Fibroblast of gingiva (primary cell): ENCODE measurements at places on chromosomes 2 and 18.

DNA sequence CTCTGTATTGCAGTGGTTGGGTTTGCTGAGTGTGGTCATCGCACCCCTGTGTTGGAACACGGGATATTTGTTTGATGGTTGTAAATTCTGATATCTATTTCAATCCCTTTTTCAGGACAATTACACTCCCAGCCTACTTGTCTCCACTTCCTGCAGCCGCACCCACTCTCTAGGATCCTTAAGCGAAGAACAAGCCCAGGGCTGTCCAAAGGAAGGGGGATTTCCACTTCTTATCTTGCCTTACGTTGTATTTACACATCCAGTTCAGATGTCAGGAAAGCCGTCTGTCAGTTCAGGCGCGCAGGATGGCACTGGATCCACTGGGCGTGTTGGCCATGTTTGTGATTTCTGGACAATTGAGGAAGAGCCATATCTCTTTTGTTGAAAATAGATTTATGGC lies 834.5 kb upstream of the SALL3 start:
- no peak for DNase-seq

DNA sequence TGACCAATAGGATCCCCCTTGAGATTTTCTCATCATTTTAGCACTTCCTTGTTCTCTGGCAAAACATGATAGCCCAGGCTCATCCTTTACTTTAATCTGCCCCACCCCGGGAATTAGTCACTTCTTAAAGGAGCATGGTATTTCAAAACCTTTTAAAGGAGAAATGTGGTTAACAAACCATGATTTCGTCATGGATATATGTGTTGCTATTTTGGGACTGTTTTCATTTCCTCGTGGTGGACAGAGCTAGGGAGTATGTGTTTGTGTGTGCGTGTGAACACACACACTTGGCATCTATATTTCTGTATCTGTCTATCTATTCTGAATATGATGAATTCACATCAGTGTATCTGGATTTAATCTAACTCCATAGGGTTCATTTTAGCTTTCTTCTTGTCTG lies 128.1 kb downstream of the BIRC6 start:
- DNase-seq: peak; percentile 95

DNA sequence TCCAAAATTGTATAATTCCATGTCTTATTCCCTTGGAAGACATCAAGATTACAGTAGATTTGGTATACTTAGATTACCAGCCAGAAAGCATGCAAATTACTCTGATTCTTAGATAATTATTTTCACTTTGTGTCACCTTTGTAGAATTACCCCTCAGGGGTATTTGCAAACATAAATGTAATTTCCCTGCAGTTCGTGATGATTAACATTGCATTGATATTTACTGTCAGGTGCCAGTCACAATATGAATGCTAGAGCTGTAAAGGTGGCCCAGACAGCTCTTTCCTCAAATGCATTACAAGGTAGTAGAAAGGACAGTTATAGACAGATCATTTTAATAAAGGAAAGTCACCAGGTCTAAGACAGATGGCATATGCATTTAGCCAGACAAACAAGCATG lies 1537.5 kb upstream of the PIK3C3 start:
- DNase-seq: no peak

DNA sequence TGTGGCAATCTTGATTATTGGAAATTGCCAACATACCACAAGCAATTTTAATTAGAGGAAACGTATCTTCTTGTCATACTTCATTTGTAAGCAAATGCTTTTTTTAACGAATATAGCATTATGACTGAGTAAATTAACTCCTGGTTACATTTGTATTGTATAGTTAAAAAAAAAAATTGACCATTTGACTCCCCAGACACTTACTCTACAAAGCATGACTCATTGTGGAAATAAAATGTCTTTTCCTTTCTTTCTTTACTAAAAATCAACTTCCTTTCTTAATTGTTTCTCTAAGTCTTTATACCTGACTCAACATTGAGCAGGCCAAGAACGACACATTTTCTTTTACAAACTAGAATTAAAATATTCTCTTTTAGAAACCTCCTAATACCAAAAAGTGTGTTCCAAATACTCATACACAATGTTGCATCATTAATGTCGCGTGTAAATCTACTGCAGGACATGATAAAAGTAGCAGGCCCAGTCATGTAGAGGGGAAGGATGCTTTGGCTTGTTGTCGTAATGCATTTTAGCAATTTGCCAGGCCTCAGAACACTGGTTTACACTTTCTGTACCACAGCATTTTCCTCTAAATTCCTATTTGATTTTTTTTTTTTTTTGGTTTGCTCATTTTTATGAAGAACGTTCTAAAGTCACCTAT lies 349.6 kb upstream of the KCNH7 start:
- DNase-seq: no peak

DNA sequence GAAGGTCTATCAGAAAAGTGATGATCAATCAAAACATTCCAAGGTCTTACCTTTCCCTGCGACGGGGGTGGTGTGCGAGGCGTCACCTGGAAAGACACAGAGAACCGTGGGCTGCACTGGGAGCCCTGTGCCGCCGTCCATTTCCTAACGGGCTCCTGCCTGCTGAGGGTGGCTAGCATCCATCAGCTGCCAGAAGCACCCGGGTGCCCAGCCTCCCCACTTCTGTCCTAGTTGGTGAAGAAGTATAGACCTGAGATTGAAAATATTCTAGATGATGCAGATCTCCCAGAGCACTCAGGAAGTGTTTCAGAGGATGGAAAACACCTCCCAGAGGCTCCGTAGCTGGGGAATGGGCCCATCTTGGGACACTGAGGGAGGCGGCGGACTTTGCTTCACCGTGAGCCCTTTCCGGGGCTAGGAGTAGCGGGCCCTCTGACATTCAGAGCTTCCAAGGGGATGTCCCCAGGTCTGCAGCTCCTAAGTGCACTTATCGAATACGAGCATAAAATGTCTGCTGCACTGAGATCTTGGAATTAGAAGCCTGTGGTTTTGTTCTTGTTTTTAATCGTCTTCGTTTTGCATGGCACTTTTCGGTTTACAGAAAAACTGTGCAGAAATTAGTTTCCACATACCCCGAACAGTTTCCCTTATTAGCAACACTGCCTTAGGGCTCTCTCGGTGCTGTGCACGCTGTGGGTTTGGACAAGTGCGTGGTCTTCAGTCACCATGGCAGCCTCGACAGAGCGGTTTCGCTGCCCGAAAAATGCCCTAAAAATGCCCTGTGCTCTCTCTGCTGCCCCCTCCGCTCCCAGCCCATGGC lies 143.5 kb downstream of the MBP start:
- no peak for DNase-seq

DNA sequence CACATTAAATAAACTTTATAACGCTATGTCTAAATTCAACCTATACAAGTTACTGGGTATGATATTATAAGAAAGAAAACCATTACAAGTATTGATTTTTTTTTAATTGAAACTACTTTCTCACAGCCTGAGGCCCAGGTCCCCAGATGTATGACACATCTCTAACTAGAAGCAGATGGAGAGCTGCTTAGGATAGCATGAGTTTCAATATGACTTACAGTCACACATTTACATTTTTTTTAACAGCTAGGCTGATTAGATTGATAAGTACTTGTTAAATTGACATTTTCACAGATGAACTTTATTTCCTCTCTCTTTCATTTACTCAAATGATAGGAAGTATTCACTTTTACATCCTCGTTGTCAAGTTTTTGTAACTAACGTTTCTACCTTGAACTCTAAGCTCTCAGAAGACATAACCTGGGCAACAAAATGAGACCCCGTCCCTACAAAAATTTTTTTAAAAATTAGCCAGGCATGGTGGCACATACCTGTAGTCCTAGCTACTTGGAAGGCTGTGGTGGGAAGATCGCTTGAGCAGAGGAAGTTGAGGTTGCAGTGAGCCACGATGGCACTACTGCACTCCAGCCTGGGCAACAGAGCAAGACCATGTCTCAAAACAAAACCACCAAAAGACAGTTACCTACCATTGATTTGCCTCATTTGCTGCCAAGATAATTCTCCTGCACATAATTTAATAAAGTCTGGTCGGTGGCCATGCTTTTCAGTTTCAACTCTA lies 52.4 kb downstream of the STK39 start:
- DNase-seq: peak; percentile 42

GRCh38 chr18:74540652-74541421 lies 6.5 kb downstream of the CNDP1 start:
- DNase-seq: no peak

- DNase-seq: no peak
Observed at GRCh38 chr2:166067229-166067628, 60.6 kb downstream of the SCN1A start.

DNA sequence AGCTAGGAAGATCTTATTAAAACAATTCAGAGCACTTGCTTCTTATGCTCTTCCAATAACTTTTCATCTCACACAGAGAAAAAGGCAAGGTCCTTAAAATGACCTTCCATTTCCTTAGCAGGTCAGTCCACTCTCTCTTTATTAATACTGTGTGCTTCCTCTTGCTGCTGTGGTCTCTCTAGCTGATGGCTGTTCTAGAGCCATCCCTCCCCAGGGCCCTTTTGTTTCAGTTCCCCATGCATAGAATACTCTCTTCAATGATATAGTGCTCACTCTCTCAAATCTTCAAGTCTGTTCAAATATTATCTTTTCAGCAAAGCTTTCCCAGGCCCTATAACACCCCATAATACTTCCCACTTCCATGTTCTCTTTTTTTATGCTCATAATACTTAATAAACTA lies 469.3 kb downstream of the METTL4 start:
- DNase-seq: no peak

GRCh38 chr2:184743096-184743495 lies 144.8 kb downstream of the ZNF804A start:
- no peak for DNase-seq

DNA sequence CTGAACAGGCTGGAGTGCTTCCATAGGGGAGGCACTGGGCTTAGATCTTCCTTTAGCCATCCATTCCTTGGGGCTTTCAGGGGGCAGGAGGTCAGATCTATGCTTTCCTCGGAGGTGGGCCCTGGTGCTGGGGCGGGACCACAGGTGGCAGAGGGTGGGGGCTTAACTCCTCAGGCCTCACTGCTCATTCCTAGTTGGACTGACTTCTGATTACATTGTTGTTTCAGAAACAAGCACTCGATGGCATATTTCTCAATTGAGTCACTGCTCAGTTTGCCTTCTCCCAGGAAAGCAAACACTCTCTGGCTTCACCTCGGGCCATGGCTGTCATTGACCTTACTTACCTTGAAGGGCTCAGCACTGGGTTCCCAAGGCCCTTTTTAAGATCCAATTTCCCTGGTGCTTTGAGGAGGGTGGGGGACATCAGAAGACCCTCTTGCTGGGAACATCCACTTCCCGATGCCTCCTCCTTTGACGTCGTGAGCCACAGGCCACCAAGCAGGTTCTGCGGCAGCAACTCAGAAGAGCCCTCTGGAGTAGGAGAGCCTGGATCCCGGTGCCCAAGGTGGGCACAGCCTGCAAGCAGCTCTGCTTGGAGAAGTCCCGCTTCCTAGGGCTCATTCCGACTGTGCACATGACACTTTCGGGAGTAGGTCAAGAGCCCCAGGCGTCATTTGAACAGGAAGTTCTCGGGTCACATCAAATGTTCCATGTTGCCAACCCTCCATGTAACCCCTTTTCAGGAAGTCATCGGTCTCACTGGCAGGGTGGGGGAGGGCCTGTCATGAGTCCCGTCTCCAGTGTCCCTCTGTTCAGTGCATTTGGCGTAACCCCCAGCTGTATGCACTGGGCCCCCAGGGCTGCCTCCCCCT lies 40.6 kb downstream of the SDC1 start:
- DNase-seq: peak; percentile 16

GRCh38 chr2:237581326-237581725 lies 9.2 kb downstream of the RAB17 start:
- no peak for DNase-seq

- no peak for DNase-seq
Observed at GRCh38 chr2:234955971-234956509, 4.2 kb downstream of the SH3BP4 start.

- DNase-seq: no peak
Observed at GRCh38 chr2:217604527-217605194, 398.1 kb downstream of the TNS1 start.

- no peak for DNase-seq
Observed at GRCh38 chr2:239557516-239557915, 156.7 kb upstream of the HDAC4 start.

- peak; percentile 55 for DNase-seq
Observed at GRCh38 chr2:118221536-118222272, 133.4 kb downstream of the INSIG2 start.

- peak; percentile 83 for DNase-seq
Observed at GRCh38 chr2:234422273-234422732, 74.6 kb downstream of the ARL4C start.

GRCh38 chr2:204672772-204673171 lies 127.5 kb downstream of the PARD3B start:
- DNase-seq: no peak

DNA sequence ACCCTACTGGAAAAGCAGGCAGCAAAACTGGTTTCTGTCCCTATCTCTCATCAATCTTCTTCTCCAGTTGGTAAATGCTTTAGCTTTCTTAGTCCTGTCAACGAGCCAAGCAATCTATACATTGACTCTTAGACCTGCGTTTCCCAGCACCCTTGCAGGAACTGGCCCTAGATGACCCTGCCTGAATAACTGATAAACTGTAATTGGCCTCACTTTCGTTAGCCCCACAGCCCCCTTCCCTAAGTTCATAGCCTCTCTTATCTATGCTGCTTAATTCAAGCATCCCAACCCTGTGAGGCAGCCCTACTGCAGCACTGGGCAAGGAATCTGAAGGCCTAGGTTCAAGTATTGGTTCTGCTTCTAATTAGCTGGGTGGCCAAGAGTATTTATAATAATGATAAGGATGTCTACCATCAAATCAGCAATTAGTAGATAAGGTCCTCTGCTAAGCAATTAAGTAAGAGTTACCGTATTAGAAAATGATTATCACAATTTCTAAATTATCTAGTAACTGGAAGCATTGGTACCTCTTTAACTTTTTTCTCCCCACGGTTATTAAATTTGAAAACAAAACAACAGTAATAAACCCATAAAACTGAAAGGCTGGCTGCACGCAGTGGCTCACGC lies 86.4 kb upstream of the RMDN2 start:
- DNase-seq: no peak

DNA sequence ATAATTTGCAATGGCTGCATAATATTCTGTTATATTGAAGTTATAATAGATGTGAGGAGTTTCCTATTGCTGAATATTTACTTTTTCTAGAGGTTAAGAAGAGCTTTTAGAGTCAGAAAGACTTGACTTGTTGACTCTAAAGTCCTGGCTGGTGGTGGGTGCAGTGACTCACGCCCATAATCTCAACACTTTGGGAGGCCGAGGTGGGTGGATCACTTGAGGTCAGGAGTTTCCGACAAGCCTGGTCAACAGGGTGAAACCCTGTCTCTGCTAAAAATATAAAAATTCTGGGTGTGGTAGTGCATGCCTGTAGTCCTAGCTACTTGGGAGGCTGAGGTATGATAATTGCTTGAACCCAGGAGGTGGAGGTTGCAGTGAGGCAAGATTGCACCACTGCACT lies 33.9 kb upstream of the ATIC start:
- DNase-seq: no peak
